Renal cortical epithelial cell (primary cell): ENCODE measurements at places on chromosomes 7 and 10.

DNA sequence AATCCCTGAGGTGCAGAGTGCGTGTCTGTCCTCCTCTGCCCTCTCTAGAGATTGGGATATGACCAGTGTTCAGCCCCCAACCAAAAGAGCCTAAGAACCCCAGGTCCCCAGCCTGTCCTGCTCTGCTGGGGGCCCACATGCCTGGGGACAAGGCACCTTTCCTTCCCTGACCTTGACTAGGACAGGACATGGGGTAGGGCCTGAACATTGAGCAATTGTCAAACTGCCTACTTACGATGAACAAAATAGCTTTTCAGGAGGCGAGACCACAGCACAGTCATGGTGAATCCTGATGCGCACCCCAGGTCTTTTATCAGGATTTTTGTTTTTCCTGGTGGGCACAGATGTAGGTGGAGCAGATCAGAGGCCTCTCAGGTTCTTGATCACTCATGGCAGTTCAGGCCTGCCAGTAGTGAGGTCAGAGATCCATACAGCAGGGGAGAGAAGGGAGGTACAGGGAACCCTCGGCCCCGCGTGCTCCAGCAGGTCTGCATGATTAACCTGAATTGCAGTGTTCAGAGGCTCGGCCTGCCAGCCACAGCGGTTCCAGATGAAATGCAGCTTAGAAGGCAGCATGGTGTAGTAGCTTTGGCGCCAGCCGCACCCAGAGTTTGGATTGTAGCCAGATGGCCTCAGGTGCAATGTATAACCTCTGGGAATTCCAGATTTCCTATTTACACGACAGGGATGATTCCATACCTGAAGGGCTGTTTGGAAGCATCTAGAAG, 191.3 kb downstream of the CUX1 start:
- peak; percentile 42 for DNase-seq

DNA sequence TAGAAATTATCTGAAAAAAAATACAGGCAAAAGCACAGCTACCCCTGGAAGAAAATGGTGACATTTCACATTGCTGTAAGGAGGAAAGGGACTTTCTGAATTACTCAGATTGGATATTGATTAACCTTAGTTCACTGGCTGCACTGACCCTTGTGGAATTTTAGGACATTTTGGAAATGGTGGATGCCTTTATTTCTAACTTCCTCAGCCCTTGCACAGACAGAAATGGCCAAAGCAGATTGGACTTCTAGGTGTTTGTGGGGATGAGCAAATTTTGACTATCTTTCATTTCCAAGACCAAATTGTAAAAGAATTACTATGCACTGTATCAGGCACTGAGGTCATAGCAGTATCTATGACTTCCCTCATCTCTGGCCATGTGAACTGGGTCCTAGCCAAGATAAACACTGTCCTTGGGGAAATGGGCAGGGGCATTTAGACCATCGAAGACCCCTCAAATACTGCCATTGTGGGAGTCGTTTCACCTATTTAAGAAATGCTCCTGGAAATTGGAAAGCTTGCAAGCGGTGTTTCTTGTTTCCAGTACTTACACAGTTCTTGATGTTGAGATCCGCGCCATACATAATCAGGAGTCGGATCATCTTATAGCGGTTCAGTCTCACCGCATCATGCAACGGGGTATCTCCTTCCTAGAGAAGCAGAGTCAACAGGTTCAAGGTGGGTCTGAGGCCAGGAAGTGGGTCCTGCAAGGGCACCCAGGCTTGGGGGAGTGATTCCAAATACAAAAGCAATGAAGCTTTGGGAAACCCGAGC, 5.7 kb downstream of the ANKRD1 start:
- DNase-seq, result peak; percentile 31

GRCh38 chr10:102927311-102928010, 9.4 kb downstream of the CNNM2 start:
- DNase-seq, result no peak

DNA sequence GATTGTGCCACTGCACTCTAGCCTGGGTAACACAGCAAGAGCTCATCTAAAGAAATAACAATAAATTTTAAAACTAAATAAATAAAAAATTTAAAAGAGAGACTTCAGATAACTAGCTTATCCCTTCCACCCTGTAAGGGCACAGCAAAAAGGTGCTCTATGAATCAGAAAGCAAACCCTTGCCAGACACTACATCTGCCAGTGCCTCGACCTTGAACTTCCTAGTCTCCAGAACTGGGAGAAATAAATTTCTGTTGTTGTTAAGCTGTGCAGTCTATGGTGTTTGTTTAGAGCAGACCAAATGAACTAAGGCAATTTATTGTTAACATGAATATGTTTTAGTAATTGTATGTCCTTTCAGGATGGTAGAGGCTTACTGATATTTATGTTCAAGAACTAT, 174.9 kb upstream of the TRIM24 start:
- DNase-seq, result no peak

GRCh38 chr10:127132451-127132850, 63.9 kb downstream of the INSYN2A start:
- DNase-seq, result no peak

DNA sequence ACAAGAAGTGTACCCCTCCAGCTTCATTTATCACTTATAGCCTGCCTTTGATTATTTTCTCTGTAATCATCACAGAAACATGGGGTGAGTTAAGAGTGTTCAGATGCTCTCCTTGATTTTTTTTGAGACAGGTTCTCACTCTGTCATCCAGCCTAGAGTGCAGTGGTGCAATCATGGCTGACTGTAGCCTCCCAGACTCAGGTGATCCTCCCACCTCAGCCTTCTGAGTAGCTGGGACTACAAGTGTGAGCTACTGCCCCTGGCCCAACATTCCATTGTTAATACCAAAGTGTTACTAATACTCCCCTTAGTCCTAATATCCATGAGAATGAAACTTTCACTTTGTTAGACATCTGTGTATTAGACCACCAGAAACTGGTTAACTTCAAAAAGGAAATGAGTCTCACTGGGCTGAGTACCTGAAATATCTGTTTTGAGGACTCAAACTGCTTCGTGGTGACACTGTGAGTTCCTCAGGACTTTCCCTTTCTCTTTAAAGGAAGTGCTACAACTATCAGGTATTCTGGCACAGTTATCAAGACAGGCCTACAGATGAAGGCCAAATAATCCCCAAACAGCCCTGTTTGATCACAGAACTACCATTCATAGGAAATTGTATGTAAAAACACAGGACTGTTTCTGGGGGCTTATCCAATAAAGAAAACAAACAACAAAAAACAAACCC, 20.5 kb upstream of the CFAP70 start:
- DNase-seq, result no peak

DNA sequence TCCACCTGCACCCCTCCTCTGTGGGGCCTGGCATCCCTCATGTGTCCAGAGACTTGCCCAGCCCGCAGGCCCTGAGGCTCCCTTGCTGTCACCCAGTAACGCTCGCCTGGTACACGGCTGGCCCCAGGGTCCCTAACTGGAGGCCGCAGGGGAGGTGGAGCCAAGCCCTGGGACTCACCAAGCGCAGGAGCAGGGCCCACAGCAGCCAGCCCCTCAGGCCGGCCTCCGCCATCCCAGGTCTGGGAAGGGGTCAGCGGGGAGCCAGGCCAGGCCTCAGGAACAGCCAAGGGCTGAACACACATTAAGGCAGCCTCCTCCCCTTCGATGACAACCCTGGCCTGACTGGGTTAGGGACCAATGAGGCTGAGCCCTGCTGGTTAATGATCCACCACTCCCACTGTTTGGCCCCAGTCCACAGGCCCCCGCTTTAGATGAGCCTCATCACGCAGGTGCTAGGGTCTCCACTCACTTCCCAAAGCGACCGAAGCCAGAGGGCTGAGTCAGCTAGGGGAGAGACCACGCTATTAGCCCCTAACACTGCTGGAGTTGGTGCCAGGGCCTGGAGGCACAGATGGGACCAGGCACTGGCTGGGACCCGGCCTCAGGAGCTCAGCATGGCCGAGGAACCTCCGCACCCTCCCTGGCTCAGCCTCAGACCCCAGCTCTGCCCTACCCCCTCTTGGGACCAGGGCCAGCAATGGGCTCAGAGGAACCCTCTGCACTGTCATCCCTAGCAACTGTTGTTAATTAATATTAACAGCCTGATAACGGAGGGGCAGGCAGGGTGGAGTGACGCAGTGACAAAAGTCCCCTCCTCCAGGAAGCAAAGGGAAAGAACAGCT, at the start of gene NPC1L1:
TSS of gene NPC1L1 (minus strand) at position 303 of the 842 bp plus-strand sequence. CDS start at position 232, 71 bp downstream.
- peak; percentile 63 for DNase-seq

DNA sequence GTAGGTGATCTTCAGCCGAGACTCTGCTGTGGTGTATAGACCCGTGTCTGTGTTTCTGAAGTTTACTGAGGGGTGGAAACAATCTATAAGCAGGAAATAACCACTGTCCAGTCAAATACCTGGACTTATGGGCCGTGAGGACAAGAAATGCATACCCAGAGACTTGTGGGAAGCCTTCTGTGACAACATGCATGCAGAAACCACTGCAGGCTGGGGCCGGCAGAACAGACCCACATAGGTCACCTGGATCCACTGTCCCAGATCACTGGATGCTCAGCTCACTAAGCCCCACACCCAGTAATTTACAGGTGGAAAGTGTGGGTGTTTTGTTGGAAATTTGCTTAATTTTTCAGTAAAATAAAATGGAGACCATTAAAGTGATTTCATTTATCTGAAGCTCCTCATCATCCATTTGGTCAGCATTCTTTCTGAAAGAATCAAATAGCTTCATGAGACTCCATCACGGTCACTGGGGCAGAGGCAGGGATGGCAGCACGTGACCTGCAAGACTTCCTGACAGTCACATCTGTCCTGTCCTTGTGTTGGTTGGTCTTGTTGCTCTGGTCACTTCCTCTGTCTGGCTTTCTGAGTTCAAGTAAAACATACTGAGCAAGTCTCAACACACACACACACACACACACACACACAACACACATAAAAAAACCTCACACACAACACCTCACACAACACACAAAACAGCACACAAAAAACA, 108.3 kb downstream of the TNS3 start:
- DNase-seq, result no peak

DNA sequence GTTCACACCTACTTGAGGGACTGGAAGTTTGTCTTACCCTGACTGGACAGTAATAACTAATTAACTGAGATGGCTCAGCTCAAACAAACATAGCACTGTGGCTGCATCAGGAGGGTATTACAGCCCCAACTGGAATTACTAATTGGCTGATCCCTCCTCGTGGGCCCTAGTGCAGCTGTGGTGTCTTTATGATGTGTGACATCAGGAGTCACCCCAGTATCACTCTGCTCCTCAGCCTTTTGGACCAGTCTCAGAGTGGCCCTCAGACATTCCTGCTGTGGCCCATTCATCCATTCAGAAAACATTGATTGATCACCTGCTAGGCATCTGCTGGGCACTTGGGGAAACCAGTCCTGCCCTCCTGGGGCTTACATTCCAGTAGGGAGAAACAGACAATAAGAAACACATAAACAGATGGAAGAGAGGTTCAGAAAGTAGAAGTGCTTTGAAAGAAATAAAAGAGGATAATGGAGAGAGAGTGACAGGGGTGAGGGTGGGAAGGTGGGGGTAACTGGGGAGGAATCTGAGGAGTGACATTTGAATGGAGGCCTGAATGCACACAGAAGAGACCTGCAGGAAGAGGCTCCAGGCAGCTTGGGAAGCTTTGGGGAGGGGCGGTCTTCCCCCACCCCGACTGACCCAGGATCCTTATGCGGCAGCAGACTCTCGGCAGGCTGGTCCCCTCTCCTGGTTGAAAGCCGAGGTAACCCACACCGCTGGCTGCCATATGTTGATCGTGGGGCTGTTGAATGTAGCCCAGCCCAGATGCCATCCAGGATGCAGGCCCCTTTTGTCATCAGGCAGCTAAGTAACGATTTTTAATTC, 113.1 kb downstream of the C10orf105 start:
- no peak for DNase-seq

DNA sequence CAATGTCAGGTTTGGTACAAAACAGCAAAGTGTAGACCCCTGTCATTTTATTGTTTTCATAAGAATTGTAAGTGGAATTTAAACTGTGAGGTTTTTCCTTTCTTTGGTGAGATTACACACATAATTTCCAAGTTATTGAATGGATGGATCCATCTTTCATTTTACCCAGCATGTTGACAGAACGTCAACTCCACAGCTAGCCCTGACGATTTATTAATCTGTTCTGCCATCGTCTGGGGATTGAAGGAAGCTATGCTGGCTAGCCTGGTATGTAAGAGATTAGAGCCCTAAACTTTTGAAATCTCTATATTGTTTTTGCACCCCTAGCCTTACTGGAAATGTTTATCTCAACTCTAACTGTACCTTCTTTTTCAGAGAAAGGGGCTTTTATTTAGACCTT, 8.6 kb downstream of the WNT16 start:
- peak; percentile 25 for DNase-seq

DNA sequence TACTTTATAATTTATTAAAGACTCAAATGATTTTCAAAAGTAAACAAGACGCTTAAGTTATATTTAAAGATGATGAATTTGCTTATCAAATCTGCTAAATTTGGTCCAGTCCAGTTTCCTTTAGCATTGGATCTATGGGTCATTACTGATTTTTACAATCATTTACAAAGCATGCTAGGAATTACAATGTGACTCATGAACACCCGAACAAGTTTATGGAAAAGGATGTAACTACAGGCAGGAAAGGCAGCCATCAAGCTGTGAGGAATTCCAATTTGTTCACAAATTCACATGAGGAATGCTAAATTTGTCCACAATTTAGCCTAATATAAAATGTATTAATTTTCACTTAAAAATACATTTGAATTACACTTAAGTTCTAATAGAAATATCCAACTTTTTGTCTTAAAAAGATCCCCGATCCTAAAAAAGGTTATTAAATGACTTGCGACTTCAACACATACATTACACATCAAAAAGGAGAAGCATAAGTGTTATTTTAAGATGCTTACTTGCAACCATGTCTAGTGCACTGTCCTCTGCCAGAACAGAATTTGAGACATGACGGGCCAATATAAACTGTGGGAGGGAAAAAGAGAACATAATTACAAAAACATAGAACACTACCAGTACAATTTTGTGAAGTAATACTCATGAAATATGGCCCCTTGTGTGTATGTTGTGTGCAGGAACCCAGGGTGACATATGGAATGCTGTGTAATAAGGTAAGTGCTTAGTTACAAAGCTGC, 194.2 kb upstream of the SLC26A5 start:
- peak; percentile 68 for DNase-seq

DNA sequence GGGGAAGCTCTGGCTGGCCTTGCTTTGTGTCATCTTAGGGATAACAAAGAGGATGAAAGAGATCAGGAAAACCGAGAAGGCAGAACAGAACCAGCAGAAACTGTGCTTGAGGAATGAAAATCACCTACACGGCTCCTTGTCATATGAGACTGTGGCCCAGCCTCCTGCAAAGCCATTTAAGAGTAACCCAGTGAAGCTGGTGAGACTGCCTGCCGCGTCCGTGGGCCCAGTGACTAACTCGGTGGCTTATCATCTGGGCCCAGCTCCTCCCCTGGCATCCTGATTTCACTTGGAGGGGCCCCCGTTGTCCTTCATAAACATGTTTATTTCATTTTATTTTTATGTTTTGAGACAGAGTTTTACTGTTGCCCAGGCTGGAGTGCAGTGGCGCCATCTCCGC, 30.7 kb downstream of the HTRA1 start:
- DNase-seq, result no peak

GRCh38 chr7:35513828-35514227, 181.1 kb downstream of the HERPUD2 start:
- no peak for DNase-seq

- no peak for DNase-seq
Measured at GRCh38 chr10:71357792-71358265, 38.8 kb downstream of the SLC29A3 start.

- DNase-seq, result no peak
Measured at GRCh38 chr10:7665767-7666166, 999 bp downstream of the ITIH5 start.
